ENCODE measurements at places on chromosomes 16 and 17.

GRCh38 chr17:1736348-1737281 lies 6.1 kb upstream of the SERPINF2 start:
- no peak for DNase-seq

DNA sequence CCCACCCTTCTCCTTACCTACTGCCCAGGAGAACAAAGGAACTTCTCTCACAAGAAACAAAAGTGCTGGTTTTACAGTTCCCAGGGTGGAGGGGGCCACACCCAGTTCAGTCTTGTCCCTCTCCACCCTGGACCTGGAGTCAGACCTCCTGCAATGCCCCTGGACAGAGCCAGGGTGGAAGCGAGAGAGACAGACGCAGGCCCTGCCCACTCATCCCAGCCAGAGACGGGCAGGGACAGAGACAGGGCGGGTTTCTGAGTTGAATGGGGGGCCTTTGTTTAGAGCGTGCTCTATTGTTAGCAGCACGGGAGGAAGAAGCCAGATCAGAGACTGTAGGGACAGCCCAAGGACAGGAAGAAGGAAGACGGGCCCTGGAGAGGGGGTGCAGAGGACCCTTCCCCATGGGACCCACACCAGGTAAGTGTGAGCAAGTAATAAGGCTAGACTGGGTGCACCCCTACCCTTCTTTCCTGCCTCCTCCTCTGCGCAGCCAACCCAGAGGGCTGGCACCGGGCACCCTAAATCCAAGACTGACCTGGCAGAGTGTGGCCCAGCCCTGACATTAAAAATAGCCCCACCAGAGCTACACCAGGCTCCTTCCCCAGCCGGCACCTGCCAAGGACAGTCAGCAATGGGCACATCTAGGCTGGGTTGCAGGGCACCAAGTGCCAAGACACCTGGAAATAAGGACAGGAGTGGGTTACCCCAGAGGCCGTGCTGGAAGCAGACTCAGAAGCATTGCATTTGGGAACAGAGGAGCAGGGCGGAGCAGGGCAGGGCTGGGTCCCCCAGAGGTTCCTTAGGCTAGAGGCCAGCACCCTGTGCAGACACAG lies 10.9 kb downstream of the JUP start:
- no peak for DNase-seq

GRCh38 chr17:60353773-60354172 lies 38.2 kb downstream of the USP32 start:
- DNase-seq: no peak

- no peak for DNase-seq
These were observed 31.1 kb upstream of the JPH3 start for GRCh38 chr16:87570938-87571867.

DNA sequence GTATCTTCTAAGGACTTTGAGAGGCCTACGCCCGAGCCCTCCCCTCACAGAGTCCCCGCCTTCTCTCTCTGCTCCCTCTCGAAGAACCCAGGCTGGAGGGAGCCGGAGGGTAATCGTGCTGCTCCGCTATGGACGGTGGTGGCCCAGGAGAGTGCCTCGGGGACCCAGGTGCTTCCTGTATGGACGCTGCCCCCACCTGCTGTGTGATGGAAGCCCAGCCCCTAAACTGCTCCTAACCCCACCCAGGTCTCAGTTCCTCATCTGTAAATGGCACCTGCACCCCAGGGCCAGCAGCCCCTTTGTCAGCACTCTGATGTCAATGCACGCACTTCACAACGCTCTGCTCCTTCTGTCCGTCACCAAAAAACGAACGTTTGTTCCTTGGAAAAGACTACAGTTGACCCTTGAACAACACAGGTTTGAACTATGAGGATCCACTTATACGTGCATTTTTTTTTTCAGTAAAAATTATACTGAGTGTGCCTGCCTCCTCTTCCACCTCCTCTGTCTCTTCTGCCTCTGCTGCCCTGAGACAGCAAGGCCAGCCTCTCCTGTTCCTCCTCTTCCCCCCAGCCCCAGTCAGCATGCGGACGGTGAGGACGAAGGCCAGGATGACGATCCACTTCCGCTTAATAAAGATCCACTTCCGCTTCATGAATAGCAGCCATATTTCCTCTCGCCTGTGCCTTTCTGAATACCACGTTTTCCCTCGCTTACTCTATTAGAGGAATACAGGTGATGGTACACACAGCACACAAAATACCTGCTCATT lies 118.3 kb downstream of the BANP start:
- no peak for DNase-seq

DNA sequence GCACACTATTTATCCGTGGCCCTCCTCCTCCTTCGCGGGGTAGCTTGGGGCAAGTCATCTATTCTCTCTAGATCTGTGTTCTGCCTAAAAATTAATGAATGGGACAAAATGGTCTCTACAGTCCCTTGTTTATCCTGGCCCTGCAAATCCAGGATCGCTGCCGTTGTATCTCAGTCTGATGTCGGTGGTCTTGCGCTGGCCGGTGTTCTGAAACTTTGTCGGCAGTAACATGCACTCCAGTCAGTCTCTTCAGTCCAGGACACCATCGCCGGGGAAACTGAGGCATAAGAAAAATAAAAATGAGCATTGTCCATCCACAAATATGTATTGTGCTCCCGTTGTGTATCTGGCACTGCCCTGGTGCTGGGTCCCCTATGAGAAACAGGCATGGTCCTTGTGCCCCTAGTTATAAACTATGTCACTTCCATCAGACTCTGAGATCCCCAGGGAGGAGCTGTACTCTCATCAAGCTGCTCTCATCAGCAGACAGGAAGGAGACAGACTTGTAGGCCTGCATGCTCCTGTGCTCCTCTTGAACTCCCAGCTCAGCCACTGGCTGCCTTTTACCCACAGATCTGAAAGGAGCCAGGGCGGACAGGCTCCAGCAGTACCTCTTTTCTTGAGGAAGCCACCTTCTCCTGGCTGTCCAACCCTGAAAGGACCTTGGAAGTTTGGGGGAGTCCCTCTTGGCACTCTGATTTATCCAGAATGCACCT lies 13.7 kb upstream of the CA4 start:
- no peak for DNase-seq

DNA sequence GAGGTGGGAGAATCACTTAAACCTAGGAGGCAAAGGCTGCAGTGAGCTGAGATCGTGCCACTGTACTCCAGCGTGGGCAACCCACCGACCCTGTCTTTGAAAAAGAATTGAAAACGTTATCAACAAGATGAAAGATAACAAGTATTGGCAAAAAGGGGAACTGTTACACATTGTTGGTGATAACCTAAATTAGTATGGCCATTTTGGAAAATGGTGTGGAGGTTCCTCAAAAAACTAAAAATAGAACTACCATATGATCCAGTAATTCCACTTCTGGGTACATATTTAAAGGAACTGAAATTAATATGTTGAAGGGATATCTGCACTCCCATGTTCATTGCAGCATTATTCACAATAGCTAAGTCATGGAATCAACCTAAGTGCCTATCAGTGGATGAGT lies 61.0 kb downstream of the ABHD15 start:
- no peak for DNase-seq

DNA sequence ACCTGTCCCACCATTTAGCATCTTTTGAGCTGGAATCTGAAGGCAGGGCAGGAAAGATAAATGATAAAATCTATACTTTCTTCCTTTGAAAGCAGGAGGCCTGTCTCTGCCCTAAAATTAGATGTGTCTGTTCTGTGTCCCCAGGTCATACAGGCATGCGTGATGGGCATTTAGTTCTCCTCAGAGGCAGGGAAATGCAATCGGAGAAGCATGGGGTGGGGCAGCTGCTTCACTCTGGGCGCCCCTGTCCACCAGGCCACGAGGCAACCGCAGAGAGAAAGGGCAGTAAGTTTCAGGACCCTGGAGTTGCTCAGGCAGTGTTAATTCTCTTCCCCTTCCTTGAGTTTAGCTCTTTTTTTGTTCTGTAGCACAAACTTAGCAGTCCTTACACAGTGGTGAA lies 25.1 kb downstream of the CLUAP1 start:
- no peak for DNase-seq

DNA sequence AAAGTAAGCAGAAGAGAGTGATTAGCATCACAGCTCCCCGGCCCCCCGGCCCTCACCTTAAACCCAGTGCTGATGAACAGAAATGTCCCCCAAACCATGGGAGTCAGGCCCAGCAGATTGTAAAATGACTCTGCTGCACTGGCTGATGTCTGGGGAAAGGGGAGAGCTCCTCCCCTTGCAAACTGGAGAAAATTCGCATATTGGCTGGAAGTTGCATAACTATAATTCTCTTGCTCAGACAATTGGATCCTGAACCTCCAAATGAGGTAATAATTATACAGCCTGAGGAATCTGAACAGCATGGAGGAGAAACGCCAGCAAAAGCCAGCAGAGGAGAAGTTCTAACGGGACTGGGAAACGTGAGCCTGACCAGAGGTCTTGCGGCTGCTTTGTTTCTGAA lies 109.7 kb downstream of the C16orf95 start:
- DNase-seq: peak; percentile 85

DNA sequence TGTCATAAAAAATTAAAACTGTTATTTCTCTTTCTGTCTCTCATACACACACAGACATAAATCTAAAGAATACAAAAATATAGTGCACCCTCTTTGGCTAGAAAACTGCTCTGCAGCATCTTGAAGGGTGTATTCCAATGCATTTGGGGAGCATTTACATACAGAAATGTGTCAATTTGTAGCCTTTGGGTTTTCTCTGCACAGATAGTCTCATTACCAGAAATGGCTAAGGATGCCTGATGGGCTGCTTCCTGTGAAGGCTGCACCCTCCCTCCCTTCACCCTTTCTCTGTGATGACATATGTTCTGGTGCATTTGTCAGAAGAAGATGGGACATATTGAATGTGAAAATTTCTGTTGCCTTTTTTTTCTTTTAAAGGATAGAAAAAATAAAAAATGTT lies 1239.3 kb downstream of the CDH11 start:
- no peak for DNase-seq

GRCh38 chr16:57352636-57353047 lies 5.9 kb upstream of the CCL22 start:
- no peak for DNase-seq

GRCh38 chr17:65742403-65743307 lies 181.2 kb upstream of the AXIN2 start:
- DNase-seq: peak; percentile 54

- DNase-seq: no peak
These were observed 96.2 kb downstream of the MYO1D start for GRCh38 chr17:32780721-32781120.

DNA sequence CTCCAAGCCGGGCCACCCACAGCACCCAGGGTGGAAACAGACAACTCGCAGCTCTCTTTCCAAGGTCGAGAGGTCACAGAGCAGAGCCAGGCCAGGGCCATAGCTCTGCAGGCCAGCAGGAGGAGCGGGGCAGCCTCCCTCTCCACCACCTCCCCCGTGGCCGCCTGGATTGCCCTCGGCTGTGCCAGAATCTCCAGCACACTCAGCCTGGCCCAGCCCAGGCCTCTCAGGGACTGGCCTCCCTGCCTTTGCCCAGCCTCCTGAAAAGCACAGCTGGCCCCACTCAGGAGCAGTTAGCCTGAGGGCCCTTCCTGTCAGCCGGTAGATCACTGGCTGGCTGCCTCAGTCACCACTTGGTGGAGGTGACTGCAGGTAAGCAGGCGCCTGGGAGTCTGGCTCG lies 85.8 kb upstream of the SEC14L1 start:
- no peak for DNase-seq

- DNase-seq: no peak
These were observed 4.4 kb downstream of the N4BP1 start for GRCh38 chr16:48605518-48606110.

DNA sequence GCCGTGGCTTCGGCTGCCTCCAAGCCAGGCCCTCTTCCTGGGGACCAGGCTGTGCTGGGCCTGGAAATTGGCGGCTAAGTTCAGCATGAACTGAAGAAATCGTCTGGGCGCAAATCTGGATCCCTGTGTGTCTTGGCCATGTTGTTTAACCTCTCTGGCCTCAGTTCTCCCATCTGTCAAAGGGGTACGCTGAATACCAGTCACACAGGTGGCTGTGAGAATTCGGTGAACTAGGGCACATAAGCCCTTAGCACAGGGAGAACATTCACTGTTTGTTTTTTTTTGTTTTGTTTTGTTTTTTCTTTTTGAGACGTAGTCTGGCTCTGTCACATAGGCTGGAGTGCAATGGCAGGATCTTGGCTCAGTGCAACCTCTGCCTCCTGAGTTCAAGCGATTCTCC lies 19.0 kb downstream of the LASP1 start:
- no peak for DNase-seq

GRCh38 chr16:73255031-73255430 lies 207.1 kb upstream of the ZFHX3 start:
- DNase-seq: no peak

DNA sequence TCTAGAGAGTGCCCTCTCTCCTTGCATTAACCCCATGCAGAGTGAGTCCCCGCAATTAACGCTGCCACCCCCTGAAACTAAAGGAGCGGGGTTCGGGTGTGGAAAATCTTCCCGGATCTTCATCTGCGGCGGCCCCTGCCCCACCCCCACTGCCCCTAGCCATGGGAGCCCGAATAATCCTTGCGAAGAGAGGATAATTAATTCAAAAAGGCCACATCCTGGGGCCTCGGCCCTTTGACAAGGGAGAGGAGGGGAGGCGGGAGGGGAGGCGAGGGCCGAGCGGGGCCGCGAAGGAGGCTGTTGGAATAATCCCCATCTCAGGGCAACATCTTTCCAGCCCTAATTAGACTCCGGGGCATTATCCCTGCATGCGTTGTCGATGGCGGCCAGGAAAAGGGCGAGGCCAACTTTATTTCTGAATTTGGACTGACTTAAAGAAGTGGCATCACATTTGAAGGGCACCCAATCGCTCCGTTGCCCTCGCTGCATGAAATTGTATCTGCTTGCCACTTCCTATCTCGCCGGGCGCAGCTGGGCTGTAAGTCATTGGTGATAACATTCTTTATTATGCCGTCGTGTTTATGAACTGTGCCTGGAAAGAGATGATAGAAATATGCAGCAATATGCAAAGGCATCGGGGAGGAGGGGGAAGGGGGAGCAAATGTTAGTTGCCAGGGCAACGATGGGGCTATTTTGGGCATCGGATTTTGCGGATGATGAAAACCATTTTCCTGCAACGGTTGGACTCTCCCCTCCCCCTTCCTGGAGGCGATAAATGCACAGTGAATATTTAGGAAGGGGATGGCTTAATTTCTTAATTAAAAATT lies 387.1 kb upstream of the TNRC6C start:
- peak; percentile 5 for DNase-seq

- DNase-seq: no peak
These were observed 17.4 kb downstream of the MAP2K3 start for GRCh38 chr17:21301593-21302550.

GRCh38 chr16:27703545-27703944 lies 153.6 kb downstream of the KATNIP start:
- peak; percentile 3 for DNase-seq
